Central memory CD8-positive, alpha-beta T cell (primary cell): ENCODE measurements at places on chromosomes 2 and 18.

DNA sequence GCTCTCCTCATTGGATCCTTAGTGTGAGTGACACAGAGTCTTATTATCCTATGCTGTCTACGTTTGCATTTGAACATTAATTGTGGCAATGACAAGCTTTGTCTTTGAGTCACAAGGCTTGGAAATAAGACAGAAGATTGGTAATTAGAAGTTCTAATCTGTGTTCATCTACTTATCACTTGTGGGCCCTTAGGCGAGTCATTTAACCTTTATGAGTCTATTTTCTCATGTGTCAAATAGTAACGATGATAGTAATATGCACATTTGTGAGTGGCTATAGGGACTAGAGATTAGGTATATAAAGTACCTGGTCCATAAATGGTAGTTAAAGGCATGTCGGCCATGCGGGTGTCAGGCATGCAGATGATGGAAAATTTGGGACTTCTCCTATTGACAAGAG is 105.6 kb upstream of the NABP1 start:
- H3K4me1 ChIP-seq, result peaks cover 18% of the 10 kb centered on the region
- no peak overlapping the region for H3K27ac ChIP-seq
- no peak overlapping the region for H3K4me3 ChIP-seq
- H3K36me3 ChIP-seq, result peaks cover 3% of the 10 kb centered on the region
- no peak for DNase-seq
- peaks cover 79% of the 10 kb centered on the region for H3K27me3 ChIP-seq

GRCh38 chr2:218275371-218276072 is 5.2 kb downstream of the PNKD start:
- H3K4me3 ChIP-seq, result no peak overlapping the region

DNA sequence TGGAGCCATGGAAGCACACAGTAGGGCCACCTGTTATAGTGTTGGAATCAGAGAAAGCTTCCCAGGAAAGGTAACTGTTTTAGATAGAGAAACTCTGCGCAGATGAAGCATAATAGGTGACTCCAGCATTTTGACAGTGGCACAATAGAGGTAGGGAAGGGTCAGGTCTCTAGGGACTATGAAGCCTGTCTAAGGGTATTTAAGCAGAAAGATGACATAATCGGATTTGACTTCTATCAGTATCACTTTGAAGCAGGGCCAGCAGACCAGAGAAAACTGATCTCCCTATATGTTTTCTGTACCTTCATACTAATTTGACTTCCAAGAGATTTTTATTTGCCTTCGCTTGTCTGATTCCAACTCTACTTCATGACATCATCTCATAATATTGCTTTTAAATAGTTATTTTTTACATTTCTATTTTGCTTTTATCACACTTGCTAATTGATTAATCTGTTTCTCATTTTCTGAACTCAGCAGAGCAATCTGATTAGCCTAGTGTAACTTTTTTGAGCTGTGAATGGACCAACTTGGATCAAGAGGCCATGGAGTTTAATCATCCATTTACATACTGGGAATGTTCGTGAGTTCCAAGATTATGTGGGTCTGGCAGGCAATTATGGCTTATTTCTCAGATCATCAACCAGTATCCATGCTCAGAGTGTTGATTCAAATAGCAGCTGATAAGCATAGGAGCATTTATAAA is 8.4 kb upstream of the HIBCH start:
- DNase-seq, result no peak
- no peak overlapping the region for H3K27ac ChIP-seq
- no peaks in the 10 kb centered on the region for H3K4me1 ChIP-seq
- no peak overlapping the region for H3K4me3 ChIP-seq
- H3K36me3 ChIP-seq, result peaks cover 1% of the 10 kb centered on the region

GRCh38 chr2:78411303-78411702 is 614.2 kb upstream of the REG3G start:
- H3K27ac ChIP-seq, result no peak overlapping the region
- no peaks in the 10 kb centered on the region for H3K4me1 ChIP-seq
- no peaks in the 10 kb centered on the region for H3K36me3 ChIP-seq
- H3K27me3 ChIP-seq, result no peaks in the 10 kb centered on the region

GRCh38 chr2:127654838-127655175 is 8.9 kb downstream of the GPR17 start:
- H3K4me3 ChIP-seq, result no peak overlapping the region
- no peak overlapping the region for H3K27ac ChIP-seq
- DNase-seq, result no peak
- peaks cover 3% of the 10 kb centered on the region for H3K36me3 ChIP-seq

DNA sequence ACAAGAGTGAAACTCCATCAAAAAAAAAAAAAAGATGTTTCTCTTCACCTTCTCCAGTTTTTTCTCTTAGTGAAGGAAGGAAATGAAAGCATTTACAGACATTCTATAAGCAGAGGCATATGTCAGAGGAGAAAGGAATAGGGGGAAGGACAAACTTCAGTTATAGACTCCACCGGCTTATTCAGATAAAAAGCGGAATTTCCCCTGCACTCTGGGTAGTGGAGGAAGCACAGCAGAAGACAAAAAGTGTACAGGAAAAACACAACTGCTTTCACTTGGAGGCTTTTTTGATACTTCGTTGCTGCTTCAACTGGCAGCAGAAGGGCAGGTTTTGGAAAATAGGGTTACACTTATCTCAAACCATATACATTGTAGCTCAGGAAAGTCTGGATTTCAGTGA is 3.2 kb upstream of the MGAT4A start:
- peaks cover 58% of the 10 kb centered on the region for H3K4me1 ChIP-seq
- peak overlapping the region; percentile 89 for H3K27ac ChIP-seq
- H3K4me3 ChIP-seq, result peak overlapping the region; percentile 88
- peaks cover 15% of the 10 kb centered on the region for H3K36me3 ChIP-seq

- H3K27ac ChIP-seq, result no peak overlapping the region
- H3K36me3 ChIP-seq, result no peaks in the 10 kb centered on the region
Observed at GRCh38 chr18:61569176-61569892, 236.1 kb downstream of the CDH20 start.

- no peaks in the 10 kb centered on the region for H3K27me3 ChIP-seq
- H3K4me3 ChIP-seq, result no peak overlapping the region
- peaks cover 6% of the 10 kb centered on the region for H3K4me1 ChIP-seq
- H3K27ac ChIP-seq, result no peak overlapping the region
- H3K36me3 ChIP-seq, result no peaks in the 10 kb centered on the region
Observed at GRCh38 chr2:8566155-8566670, 115.6 kb upstream of the ID2 start.

- peaks cover 3% of the 10 kb centered on the region for H3K36me3 ChIP-seq
- H3K27me3 ChIP-seq, result peaks cover 10% of the 10 kb centered on the region
- H3K4me3 ChIP-seq, result no peak overlapping the region
- no peaks in the 10 kb centered on the region for H3K4me1 ChIP-seq
- H3K27ac ChIP-seq, result no peak overlapping the region
Observed at GRCh38 chr2:132038179-132038882, 123.4 kb downstream of the ANKRD30BL start.

GRCh38 chr2:197992482-197993133 is 188.2 kb downstream of the PLCL1 start:
- no peak overlapping the region for H3K4me3 ChIP-seq
- H3K4me1 ChIP-seq, result no peaks in the 10 kb centered on the region
- no peaks in the 10 kb centered on the region for H3K36me3 ChIP-seq
- H3K27ac ChIP-seq, result no peak overlapping the region

DNA sequence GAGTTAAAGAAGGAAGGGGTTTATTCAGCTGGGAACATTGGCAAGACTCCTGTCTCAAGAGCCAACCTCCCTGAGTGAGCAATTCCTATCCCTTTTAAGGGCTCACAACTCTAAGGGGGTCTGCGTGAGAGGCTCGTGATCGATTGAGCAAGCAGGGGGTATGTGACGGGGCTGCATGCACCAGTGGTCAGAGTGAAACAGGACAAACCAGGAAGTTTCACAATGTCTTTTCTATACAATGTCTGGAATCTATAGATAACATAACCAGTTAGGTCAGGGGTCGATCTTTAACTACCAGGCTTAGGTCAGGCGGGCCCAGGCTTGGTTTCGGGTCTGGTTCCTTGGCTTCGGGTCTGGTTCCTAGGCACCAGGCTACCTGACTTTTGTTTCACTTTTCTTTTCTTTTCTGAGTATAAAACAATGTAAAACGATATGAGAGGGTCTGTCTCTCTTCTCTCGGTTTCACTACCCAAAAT is 30.1 kb upstream of the LIPG start:
- peaks cover 30% of the 10 kb centered on the region for H3K27me3 ChIP-seq
- DNase-seq, result no peak
- no peak overlapping the region for H3K27ac ChIP-seq
- no peak overlapping the region for H3K4me3 ChIP-seq
- no peaks in the 10 kb centered on the region for H3K36me3 ChIP-seq

DNA sequence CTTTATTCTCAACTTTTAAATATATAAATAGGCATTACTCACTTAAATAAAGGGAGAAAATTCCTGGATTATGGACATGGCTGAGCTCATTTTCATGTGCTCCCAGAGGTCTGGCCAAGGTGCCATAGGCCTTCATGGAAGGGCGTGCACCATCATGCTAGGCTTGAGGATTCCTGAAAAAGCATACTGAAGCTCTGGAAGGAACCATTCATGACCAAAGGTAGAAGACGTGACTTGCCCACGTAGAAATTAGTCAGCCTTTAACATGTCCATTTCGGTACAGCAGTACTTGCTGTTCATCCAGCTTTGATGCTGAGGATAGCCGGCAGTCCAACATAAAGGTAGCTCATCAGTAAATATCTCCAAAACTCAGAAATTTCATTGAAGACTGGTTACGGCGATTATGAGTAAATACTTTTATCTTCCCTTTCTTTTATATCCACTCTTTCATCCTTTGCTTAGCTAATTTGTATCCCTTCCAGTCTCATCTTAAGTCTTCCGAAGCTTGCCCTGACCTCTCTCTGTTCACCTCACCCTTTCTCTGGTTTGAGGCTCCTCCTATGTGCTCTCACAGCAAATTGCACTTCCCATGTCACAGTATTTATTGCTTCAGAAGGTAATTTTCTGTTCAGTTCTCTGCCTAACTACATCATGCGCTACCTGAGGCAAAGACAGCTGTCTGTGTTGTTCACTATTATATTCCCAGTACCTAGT is 32.3 kb upstream of the ASNSD1 start:
- H3K27ac ChIP-seq, result no peak overlapping the region
- H3K36me3 ChIP-seq, result no peaks in the 10 kb centered on the region
- H3K27me3 ChIP-seq, result no peaks in the 10 kb centered on the region

DNA sequence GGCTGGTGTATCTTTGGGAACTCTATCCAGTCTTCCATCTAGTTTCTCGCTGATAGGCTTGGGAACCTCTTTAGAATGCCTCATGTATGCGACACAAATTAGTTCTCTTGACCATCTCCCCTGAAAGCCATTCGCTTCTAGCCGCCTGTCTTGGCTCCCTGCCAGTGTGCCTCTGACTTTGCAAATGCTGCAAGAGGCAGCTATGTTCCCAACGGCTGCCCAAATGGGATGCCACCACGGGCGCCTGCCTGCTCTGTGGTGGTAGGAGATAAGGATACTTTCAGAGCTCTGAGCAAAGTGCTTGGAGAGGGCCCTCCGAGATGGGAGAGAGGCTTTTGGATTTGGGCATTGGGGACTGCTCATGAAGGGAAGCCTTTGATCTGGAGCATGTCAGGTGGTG is 77.7 kb upstream of the IGFBP5 start:
- DNase-seq, result no peak
- H3K36me3 ChIP-seq, result no peaks in the 10 kb centered on the region
- no peak overlapping the region for H3K4me3 ChIP-seq

GRCh38 chr2:239321596-239322415 is 79.0 kb downstream of the HDAC4 start:
- DNase-seq, result no peak
- H3K4me3 ChIP-seq, result peak overlapping the region; percentile 27

GRCh38 chr2:42829671-42830440 is 37.5 kb upstream of the HAAO start:
- H3K4me1 ChIP-seq, result peaks cover 20% of the 10 kb centered on the region
- no peaks in the 10 kb centered on the region for H3K27me3 ChIP-seq
- H3K4me3 ChIP-seq, result no peak overlapping the region
- H3K27ac ChIP-seq, result no peak overlapping the region
- H3K36me3 ChIP-seq, result peaks cover 2% of the 10 kb centered on the region

- no peak overlapping the region for H3K4me3 ChIP-seq
- no peaks in the 10 kb centered on the region for H3K36me3 ChIP-seq
- no peak for DNase-seq
- H3K27ac ChIP-seq, result no peak overlapping the region
- H3K27me3 ChIP-seq, result peaks cover 38% of the 10 kb centered on the region
- no peaks in the 10 kb centered on the region for H3K4me1 ChIP-seq
Observed at GRCh38 chr2:31578316-31578715, 2.4 kb downstream of the SRD5A2 start.
